ENCODE measurements at places on chromosomes 1 and 21.
A peak's percentile ranks its signal among the peaks of the same experiment; 100 is the strongest.

DNA sequence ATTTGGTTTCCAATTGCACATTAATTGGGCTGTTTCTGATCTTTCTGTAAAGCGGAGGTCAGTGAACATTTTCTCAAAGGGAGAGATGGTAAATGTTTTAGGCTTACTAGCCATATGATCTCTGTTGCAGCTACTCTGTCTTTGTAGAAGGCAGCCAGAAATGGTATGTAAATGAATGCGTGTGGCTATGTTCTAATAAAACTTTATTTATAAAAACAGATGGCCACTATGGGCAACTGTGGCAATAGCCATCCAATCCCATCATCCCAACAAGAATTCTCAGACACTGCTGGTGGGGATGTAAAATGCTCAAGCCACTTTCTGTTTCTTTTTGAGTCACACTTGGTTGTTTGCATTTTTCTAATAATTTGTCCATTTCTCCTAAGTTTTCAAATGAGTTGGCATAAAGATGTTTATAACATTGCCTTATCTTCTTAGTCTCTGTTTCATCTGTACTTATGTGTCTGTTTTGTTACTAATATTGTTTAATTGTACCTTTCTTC, 448.8 kb upstream of the VAMP3 start:
- DNase-seq, result no peak

DNA sequence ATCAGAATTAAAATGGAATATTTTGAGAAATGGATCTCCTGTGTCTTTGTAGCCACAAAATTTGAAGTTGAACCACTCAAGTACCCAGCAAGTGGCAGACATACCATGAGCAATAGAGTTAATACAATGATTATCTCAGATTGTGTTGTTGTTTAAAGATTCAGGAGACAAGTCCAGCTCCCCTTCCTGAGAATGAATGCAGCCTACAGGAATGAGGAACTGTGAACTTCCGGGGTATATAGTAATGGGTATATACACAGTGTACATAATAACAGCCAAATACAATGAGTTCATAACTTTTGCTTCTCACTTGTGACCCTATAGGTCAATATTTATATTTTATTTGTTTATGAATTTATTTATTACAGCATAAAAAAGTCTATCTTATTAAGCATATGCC, 445.0 kb downstream of the SETD4 start:
- no peak for DNase-seq

DNA sequence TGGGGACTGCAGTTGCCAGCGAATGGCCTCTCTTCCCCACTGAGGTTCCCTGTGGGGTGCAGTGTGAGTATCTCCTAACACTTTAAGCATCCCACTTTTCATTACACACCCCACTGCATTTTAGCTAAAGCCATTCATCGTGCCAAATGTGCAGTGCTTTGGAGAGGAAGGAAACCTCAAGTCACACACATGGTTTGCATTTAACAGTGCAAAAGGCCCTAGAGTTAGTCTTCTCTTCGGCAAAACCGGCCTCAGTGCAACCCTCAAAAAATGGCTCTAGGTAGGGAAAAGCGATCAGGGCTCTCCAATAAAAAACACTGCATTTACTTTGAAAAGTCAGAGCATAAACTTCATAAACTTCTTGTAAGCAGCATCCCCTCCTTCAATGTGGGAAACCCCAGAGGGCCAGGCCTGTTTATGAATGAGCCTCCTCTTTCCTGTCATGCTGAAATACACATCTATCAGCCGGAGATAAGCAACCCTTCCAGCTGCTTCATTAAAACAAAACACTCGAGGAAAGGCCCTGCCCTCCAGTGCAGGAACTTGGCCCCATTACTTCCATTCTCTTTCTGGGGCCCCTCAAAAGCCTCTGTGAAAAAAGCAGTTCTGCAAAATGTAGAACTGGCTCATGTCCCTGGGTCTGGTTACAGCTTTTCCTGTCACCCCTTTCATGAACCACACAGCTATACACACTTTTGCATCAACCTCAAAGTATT, 184.0 kb downstream of the CDC7 start:
- DNase-seq, result no peak

DNA sequence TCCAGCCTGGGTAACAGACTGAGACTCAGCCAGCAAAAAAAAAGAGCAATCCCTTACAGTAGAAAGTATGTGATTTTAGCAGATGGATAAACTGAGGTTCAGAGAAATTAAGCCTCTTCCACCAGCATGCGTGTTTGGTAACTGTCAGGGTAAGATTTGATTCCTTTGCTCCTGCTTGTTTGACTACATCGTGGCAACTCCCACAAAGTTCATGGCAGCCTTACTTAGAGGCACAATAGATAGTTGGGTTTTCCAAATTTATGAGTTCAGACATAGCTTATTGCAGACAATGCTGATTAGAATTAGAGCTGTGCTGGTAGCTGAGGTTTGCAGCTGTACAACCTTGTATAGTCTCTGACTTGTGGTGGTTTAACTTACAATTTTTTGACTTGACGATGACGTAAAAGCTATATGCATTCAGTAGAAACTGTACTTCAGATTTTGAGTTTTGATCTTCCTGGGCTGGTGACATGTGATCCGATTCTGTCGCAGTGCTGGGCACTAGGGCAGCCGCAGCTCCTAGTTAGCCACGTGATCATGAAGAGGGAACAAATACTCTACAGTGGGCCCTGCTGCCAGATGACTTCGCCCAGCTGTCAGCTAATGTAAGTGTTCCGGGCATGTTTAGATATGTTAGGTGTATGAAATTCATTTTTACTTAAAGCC, 167.8 kb downstream of the DHRS3 start:
- DNase-seq, result no peak

- no peak for DNase-seq
Observed at GRCh38 chr1:174839211-174839610, 160.5 kb upstream of the CACYBP start.

DNA sequence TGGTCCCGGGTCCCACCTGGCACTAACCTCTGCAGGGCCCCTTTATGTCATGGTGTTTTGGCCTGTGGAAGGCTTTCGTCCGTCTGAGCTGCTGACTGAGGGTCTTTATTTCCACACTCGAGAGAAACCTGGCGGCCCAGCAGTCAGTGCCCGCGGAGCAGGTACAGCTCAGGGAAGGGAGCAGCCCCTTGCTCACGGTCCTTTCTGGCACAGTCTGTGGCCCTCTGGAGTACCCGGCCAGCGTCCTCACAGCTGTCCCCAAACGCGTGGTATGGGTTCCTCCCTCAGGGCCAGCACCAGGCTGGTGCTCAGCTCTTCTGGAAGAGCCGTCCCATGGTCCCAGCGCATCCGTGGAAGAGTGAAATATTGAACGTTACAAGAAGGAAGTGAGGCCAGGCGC, 24.3 kb downstream of the SKI start:
- DNase-seq, result no peak

GRCh38 chr1:22709891-22710700, 543 bp upstream of the EPHB2 start:
- peak; percentile 66 for DNase-seq

DNA sequence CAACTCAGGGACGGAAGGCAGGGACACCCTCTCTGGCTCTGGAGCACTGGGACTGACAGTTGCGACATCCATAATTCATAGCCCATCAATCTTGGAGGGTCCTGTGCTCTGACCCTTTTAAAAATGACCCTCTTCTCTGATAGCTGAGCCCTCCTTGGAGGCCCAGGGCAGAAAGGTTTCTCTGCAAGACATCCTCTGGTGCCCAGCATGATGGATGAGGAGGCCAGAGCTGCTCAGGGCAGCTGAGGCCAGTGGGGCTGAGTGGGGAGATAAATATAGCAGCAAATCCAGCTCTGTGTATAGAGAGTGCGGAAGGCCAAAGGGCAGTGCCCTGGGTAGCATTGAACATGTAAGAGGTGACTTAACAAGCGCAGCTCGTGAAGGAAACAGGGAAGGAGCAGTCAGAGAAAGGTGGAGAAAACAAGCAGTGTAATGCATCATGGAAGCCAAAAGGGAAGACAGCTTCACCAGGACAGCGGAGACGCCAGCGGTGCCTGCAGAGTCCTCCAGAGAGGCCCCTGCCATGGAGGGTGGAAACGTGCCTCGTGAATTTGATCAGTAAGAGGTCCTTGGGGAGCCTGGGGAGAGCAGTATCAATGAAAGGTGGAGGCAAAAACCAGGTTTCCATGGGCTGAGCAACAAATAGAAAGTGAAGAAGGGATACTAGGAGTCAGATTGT, 50.4 kb upstream of the FMOD start:
- DNase-seq, result no peak

- DNase-seq, result no peak
Observed at GRCh38 chr1:10969267-10969970, 43.0 kb upstream of the TARDBP start.

GRCh38 chr1:158494796-158495195, 22.8 kb downstream of the OR10R2 start:
- no peak for DNase-seq

GRCh38 chr1:98184856-98185255, 264.0 kb upstream of the DPYD start:
- DNase-seq, result no peak

DNA sequence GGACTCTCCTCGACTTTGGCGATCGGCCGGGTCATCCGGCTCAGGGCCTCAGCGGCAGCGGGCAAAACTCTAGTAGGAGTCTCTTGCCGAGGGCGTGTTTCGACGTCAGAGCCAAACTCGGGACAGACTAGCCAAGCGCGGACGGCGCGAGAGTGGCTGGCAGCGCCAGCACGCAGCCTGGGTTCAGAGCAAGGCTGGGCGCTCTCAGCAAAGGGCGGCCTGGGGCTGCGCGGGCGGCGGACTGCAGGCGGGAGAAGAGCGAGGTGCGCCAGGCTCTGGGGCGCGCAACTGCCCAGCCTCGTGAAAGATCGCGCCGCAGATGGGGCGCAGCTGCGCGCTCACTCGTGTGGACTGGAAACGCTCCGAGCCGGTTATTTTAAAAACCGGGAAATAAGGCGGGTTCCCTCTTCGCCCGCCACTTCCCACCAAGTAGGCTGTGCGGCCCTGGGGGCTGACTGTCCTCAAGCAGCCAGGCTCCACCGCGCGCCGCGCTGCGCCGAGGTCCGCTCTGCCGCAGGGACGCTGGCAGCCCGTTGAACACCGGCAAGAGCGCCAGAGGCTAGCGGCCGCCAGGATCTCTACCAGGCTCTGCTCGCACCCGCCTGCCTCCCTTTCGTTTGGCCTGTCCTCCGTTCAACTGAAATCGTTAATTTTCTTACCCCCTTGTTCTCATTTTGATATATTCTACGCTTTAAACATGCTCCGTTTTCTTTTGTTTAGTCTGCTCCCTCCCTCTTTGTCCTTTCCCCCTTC, 2.4 kb downstream of the ALX3 start:
- no peak for DNase-seq

DNA sequence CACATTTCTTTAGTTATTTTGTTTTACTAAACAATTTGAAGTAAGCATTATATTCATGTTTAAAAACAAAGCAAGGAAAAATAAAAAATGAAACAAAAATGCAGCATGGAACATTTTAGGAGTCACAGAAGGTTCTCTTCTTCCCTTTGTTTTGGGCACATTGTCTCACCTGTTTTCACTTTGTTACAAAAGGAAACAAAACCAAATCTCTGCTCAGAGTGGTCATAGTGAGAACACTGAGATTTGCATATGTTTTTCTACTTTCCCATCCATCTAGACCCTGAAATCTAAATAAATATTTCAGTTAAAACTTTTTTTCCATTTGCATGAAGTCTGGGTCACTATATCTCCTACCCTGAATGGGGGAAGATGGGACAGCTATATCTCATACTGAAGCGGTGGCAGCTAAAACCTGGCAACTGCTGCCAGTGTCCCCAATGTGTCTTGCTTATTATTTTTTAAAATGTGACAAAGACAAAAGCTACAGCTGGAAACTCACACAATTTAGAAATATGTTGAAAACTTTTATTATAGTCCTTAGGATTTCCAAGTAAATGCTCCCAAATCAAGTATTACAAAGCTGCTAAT, 3.5 kb downstream of the EXOC8 start:
- no peak for DNase-seq

GRCh38 chr1:75785320-75785982, 605 bp upstream of the RABGGTB start:
- no peak for DNase-seq

DNA sequence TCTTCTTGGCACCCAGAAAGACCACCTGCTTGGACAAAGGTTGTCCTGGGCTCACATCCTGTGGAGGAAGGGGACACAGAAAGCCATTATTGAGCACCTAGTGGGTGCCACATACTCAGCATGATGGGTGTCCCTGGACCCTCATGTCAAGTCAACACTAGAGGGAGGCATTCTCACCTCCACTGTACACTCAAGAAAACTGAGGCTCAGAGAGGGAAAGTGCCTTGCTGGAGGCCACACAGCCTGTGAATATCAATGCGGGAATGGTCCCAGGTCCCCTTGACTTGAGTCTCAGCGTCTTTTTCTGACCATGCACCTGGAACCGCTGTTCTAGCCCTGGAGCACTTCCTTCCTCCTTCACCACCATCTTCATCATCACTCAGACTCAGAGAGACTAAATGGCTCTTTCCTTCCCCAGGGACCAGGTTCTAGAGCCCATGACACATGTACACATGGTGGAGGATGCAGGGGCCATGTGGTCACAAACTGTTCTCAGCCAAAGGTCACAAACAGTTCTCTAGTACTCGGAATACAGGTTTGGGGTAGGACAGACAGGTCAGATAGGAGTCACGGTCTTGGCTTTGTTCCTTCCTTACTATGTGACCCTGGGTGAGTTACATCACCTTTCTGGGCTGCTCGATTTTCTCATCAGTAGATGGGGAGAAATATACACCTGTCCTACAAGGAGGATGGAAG, 89.2 kb upstream of the WNT4 start:
- DNase-seq, result no peak

DNA sequence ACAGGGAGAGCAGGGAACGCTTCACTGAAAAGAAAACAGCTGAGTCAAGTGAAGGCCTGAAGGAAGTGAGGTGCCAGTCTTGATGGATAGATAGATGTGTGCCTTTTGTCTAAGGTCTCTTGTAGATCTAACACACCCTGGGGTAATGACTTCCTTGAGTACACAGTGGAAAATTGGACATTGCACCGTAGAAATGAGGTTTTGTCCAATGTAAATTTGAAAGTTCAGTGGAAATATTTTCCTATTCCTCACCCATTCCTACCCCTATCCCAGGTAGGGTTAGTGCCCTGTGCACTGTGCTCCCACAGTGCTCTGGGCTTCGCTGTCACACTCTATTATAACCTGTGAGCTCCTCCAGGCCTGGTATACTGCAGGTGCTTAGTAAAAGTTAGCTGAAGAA, 24.3 kb downstream of the ZMYND12 start:
- no peak for DNase-seq

GRCh38 chr21:43943512-43944077, 68.5 kb upstream of the TRAPPC10 start:
- DNase-seq, result no peak

- no peak for DNase-seq
Observed at GRCh38 chr1:168116327-168116799, 20.4 kb downstream of the GPR161 start.

GRCh38 chr1:158101927-158102326, 78.8 kb upstream of the CD1D start:
- no peak for DNase-seq

GRCh38 chr1:117301901-117302300, 65.3 kb upstream of the MAN1A2 start:
- DNase-seq, result no peak
